ENCODE measurements at places on chromosomes 12 and 14.

GRCh38 chr12:116441292-116441691 is 117.9 kb upstream of the MAP1LC3B2 start:
- DNase-seq, result no peak

DNA sequence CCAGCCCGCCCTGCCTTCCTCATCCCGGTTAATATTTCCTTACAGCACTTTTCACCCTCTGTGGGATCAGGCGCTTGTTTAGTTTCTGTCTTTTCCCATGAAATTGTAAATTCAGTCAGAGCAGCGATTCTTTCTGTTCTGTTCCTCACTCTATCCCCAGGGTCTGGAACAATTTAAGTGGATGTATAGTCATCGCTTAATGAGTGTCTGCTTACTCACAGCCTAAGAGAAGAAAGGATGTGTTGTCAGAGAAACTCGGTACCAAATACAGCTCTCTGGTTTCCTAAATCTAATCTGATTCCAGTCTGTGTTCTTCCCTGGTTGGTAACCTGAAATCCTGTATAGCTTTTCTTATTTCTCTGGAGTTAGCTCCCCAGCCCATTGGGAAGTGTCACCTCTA is 44.9 kb downstream of the FOS start:
- no peak for DNase-seq

DNA sequence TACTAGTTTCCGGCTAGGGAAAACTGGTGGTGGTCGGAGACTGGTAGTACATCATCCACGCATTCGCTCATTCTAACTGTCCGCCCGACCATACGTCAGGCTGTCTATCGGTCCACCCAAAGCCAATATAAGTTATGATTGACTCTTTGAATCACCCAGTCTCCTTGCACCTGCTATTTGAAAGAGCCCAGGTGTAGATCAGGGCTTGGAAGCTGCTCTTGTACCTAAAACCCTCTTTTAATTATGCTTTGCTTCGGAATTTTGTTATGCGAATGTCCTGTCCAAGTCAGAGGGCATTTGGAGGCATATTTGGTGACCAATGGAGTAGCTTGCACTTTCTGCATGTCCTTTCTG is 5.7 kb upstream of the NKX2-1 start:
- no peak for DNase-seq

GRCh38 chr14:89325299-89325883 is 91.6 kb downstream of the FOXN3 start:
- DNase-seq, result no peak

- peak; percentile 88 for DNase-seq
Observed at GRCh38 chr14:69643430-69644200, 32.2 kb downstream of the SUSD6 start.

DNA sequence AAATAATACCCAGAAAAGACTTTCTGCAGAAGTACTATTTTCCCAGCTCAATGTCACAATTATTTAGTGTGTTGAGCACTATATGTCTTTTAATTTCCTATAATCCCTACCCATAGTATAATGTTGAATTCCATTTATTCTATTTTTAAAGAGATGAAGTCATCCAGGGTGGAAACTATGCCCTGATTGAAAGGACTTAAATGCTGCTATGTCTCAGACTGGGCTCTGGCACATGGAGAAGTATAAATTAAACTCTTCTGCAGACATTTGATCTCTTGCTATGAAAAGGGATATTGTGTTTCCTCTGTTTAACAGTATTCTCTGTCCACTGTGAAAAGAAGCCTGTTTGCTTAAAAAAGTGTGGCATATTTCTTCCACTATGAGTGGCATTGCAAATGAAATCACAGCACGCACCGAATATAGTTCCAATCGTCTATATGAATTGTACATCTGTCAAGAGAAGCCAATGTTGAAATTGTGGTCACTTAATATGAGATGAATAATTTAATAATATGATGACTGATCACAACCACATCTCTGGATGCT is 192.3 kb downstream of the BCAT1 start:
- no peak for DNase-seq

GRCh38 chr12:15320881-15321280 is 1.4 kb upstream of the PTPRO start:
- DNase-seq, result no peak

DNA sequence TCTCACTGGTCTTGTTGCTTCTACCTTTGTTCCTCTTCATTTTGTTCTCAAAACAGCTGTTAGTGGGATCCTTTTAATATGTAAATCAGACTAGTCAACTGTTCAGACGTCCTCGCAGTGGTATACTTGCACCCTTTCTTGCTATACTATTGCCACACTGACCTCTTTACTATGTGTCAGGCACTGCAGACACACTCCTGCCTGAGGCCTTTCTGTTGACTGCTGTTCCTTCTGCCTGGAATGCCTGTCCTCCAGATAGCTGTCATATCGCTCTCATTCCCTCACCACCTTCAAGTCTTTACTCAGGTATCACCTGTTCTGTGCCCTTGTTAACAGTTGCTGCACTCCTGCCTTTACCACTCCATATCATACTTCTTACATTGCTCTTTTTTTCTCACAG is 90.0 kb upstream of the TMEM263 start:
- no peak for DNase-seq

GRCh38 chr12:4412056-4412455 is 32.5 kb upstream of the FGF23 start:
- DNase-seq, result no peak

DNA sequence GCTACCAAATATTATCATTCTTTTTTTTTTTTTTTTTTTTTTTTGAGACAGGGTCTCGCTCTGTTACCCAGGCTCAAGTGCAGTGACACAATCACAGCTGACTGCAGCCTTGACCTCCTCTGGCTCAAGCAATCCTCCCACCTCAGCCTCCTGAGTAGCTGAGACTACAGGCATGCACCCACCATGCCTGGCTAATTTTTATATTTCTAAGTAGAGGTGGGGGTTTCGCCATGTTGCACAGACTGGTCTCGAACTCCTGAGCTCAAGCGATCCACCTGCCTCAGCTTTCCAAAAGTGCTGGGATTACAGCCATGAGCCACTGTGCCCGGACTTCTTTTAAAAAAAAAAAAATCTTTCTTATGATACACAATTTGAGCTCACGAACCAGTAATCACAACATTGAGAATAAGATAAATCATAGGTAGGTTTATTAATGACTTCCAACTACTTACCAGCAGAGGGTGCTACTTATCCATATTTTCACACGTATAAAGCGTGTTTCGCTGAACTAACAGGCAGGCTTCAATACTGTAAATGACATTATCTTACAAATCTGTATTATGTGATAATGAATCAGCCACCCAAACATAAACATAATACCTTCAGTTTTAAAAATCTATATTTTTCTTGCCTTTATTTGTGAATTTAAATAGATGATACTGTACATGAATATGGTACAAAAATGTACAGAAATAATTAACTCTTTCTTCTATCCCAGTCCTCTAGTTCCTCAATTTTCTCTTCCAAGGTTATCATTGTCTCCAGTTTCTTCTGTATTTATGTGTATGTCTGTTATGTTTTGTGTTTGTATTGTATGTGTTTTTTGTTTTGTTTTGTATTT is 42.5 kb upstream of the BCAT1 start:
- peak; percentile 84 for DNase-seq

Data from lung microvascular endothelial cell (primary cell).